ENCODE measurements at places on chromosomes 12 and 14.

GRCh38 chr12:112170376-112170775, 45.0 kb downstream of the TRAFD1 start:
- no peak for DNase-seq

DNA sequence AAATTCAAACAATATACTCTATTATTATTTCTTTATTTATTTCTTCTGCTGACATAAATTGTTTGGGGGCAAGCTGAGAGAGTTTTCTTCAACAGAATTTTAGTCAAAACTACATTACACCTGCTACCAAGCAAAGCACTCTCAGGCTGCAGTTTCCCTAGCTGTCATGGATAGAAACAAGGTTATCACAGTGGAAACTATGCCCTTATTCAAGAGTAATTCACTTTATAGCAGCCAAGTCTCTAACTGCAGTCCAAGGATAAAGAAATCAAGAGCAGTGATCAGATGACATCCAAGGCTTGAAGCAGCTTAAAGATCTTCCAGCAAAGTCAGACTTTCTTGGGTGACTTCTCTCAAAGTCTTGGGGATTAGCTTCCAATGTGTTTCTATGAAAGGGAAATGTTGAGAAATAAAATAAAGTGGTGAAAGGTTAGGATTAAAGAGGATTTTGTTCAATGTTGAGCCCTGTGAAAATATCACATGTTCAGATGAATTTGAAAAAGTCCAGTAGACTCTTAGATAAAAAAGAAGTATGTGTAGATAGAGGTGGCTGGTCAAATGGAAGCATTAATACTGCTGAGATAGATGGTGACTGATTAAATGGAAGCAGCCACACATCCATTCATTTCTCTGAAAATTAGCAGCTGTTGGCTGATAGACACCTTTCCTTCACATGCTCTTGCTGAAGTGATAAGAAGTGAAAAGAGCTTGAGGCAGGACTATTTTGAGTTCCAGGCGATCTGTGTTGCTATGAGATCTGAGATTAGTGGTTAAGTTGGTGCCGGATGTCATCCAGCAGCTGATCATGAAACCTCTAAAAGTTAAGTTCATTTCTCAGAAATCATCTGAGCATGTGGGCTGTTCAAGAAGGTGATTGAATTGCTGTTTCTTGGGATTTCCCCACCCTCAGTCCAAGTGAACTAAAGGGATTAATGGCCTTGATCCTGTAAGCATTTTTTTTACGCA, 257.8 kb upstream of the BTG1 start:
- peak; percentile 72 for DNase-seq

GRCh38 chr12:116631619-116632018, 72.4 kb downstream of the MAP1LC3B2 start:
- DNase-seq: no peak

- no peak for DNase-seq
Measured at GRCh38 chr12:94673496-94673895, 23.1 kb upstream of the TMCC3 start.

- DNase-seq: no peak
Measured at GRCh38 chr12:10155966-10156365, 16.0 kb downstream of the OLR1 start.

- no peak for DNase-seq
Measured at GRCh38 chr14:99378782-99379214, 101.9 kb downstream of the SETD3 start.

GRCh38 chr12:44531320-44531971, 344.7 kb downstream of the NELL2 start:
- no peak for DNase-seq

DNA sequence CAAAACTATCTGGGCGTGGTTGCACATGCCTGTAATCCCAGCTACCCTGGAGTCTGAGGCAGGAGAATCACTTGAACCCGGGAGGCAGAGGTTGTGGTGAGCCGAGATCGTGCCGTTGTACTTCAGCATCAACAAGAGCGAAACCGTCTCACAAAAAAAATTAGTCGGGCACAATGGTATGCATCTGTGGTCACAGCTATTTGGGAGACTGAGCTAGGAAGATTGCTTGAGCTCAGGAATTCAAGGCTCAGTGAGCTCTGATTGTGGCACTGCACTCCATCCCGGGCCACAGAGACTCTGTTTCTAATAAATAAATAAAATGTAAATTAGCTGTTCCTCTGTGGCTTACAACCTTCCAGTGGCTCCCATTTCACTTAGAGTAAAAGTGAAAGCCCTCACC, 28.0 kb downstream of the RCOR1 start:
- DNase-seq: no peak

DNA sequence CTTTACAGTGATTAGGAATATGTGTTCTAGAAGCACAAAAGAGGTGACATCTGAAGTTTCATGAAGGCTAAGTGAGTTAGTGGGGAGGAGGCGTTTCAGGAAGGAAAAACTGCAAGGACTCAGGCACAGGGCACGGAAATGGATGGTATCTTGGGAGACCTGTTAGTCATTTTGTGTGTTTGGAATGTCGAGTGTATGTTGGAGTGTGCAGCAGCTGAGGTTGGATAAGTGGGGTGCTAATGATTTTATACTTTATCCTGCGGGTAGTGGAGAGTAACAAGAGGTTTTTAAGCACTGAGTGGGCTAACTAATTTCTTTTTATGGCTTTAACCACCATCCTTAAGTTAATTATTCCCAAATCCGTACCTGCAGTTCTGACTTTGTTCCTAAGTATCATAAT, 571.5 kb upstream of the FBXO33 start:
- no peak for DNase-seq

- DNase-seq: no peak
Measured at GRCh38 chr14:102584871-102585869, 7.3 kb upstream of the RCOR1 start.

DNA sequence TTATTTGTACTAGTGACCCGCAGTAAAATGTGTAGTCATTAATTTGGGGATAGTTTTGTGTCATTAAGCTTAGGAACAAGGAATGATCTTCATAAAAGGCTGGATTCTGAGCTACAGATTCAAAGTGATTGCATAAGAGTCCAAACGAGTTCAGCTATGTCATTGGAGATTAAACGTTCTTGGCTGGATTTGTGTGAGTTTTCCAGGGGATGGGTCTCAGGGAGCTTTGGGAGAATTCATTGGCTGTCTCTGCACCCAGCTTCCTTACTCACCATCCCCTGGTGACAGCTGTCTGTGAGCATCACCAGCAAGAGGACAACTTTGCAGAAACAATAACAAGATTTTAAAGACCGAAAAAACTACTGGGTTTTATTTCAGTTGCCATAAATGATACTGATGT, 130.4 kb downstream of the DAAM1 start:
- no peak for DNase-seq

DNA sequence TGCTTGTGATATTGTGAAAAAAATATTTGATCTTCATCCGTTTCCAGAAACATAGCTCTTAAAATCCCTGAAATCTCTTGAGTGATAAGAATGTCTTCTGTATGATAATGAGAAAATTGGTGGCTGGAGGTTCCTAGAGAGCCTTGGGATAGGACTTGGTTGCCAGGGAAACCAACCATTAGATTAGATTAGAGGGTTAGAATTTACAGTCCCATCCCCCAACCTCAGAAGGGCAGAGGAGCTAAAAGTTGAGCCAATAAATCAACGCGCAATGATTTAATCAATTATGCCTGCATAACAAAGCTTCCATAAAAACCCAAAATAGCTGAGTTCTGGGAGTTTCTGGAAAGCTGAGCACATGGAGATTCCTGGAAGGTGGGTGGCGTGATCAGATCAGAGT, 10.6 kb downstream of the SEL1L start:
- DNase-seq: no peak

GRCh38 chr14:95666450-95666849, 19.8 kb upstream of the TCL1B start:
- DNase-seq: no peak

GRCh38 chr14:49594347-49595091, 4.2 kb upstream of the LRR1 start:
- DNase-seq: no peak

- no peak for DNase-seq
Measured at GRCh38 chr14:83379436-83379835, 1845.8 kb upstream of the SEL1L start.

DNA sequence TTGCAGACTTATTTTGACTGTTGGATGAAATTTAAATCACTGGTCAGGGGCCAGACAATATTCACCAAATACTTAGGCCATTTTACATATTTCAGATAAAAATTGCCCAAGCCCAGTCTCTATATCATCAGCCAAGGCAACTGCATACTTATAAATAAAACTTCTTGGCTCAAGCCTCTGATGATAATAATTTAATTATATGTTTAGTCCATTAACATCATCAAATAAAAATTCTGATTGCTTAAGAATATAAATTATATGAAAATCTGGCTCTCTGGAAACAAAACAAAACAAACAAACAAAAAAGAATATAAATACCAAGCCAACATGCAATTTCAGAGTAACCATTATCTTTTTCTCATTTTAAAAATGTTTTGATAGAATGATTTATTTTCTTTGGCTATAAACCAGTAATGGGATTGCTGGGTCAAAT, 165.2 kb downstream of the BTG1 start:
- DNase-seq: no peak

- DNase-seq: no peak
Measured at GRCh38 chr12:87369161-87369560, 660.0 kb downstream of the C12orf50 start.

DNA sequence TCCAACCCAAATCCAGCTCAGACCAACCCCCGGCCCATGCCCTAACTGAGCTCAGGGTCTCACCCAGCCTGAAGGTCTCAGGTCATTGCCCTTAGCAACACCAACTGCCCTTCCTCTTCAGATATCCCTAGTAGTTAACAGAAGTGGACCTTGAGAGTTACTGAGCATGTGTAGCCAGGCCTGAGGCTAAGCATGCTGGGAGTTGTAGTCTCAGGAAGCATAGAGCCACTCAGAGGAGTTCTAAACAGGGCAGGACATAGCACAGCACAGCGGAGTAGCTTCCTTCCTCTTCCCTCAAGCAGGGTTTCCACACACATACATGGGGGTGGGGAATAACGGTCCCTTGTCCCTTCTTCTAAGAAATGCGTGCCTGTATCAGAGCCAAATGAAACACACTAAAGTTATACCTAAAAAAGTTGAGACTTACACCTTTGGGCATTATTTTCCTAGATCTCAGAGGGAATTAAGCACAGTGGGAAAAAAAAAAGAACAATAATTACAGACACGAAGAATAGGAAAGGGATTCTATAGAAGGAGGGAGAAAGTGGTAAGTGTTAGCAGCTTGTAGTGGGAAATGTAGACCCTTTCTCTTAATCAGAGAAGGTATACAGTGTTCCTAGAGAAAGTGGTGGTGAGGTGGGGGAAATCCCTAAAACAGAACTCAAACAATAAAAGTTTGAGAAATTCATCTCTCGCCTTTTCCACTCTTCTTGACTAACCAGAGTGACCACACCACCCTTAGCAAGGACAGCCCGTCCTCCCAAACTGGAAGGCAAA, 4.4 kb downstream of the KMT2D start:
- no peak for DNase-seq

- DNase-seq: peak; percentile 55
Measured at GRCh38 chr12:45543887-45544286, 185.6 kb upstream of the ARID2 start.

DNA sequence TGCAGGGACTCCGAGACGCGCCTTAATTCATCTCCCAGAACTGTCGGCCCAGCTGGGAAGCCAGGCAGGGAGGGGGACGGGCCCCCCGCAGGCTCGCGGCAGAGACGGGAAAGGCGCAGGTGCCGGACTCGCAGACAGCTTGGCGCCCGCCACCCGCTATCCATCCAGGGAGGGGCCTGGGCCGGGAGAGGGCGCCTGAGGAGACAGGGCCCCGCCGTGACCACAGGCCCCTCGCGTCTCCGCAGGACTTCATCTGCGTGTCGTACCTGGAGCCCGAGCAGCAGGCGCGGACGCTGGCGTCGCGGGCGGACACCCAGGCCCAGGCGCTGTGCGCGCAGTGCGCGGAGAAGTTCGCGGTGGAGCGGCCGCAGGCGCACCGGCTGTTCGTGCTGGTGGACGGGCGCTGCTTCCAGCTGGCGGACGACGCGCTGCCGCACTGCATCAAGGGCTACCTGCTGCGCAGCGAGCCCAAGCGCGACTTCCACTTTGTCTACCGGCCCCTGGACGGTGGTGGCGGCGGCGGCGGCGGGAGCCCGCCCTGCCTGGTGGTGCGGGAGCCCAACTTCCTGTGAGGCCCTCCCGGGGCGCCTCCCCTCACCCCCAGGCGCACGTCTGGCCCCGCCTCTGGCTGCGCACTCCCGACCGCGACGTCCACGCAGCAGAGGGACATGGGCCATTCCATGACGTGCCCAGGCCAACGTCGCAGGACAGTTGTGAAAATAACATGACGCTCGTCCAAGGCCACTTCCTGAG, 60.6 kb downstream of the LGMN start:
- no peak for DNase-seq

DNA sequence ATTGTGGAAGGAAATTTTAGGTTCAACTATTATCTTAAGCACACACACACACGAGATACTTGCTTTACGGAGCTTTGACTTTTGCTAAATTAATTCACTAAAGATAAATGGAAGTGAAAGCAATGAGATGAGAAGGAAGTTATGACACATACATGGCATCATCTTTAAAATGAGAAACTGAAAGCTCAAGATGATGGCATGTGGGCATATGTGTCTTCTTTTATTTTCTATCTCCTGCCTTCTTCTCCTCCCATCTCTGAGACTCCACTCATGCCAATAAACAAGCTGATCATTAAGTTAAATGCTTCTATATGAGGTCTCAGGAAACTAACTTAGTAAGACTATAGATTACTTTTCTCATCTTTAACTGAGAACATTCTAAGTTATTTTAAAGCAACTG, 216.7 kb downstream of the MED13L start:
- no peak for DNase-seq

DNA sequence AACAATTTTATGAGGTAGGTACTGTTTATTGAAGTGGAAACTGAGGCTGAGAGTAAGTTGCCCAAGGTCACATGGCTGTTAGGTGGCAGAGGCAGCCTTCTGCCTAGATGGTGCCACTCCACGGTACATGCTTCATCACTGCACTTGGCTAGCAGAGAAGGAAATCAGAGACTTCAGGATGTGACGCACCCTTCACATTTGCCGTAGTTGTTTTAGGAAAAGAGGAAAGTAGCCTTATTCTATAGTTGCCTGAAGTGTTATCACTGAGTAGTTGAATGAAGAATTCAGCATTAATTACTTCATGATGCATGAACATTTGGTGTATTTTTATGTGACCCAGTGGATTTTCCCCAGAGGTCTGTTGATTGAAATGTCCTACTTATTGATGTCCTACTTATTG, 55.7 kb downstream of the ERC1 start:
- DNase-seq: no peak

- DNase-seq: peak; percentile 26
Measured at GRCh38 chr12:55830601-55831446, 1.4 kb upstream of the DNAJC14 start.

- DNase-seq: no peak
Measured at GRCh38 chr14:76968621-76969063, 59.9 kb downstream of the IRF2BPL start.

DNA sequence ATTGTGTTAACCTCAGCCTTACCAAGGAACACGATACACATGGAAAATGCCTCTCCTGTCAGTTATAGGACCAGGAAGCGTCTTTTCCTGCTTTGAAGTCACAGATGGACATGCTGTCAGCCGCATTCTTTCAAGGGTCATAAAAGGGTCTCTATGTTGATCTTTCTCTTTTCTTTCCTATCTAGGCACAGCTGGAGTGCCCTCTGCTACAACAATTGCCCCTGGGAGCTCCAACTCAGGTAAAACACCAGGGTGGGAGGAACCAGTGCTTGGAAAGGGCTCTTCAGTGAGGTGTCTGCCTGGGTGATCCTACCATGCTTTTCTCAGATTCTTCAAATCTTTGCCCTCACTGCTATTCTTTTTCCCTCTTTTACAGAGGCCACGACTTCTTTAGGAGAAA, 157.4 kb upstream of the CNTN1 start:
- DNase-seq: no peak

- no peak for DNase-seq
Measured at GRCh38 chr14:64696355-64696857, 7.8 kb upstream of the PLEKHG3 start.

GRCh38 chr14:101029668-101030290, 126.3 kb upstream of the RTL1 start:
- no peak for DNase-seq

Data from activated CD4-positive, alpha-beta T cell treated with anti-CD3 and anti-CD28 coated beads, Interleukin-2, amount 50 U/mL, for 24 hours (primary cell).